ENCODE measurements at places on chromosomes 6 and 20.
A peak's percentile ranks its signal among the peaks of the same experiment; 100 is the strongest.

GRCh38 chr20:4953881-4954280 is 47.4 kb downstream of the SLC23A2 start:
- H3K4me1 ChIP-seq: peaks cover 23% of the 10 kb centered on the region
- no peak for DNase-seq

DNA sequence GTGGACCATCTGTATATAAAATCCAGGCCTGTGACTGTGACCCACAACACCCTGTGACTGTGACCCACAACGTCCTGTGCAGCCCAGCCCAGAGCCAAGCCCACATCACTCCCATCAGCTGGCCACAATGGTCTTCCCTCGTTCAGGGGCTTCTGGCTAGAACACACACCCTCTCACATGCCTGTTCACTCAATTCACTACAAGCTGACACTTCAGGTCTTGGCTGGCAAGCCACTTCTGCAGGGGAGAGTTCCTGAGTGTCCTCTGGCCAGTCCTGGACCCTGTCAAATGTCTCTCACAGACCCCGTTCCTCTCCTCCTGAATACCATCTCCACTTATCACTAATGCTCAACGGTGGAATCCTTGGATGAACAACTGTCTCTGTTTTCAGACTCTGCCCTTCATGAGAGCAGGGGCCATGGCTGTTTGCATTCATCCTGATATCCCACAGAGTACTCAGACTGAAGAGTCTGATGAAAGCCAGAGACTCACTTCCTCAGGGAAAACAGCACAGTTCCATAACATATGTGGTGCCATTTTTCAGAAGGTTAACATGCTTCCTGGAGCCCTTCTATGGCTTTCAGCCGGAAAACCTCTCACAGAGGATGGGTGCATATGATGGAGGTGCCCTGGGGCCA is 56.0 kb downstream of the MYH7B start:
- no peak overlapping the region for H3K4me3 ChIP-seq
- no peaks in the 10 kb centered on the region for H3K4me1 ChIP-seq
- H3K27ac ChIP-seq: peak overlapping the region; percentile 42
- H3K36me3 ChIP-seq: peaks cover 47% of the 10 kb centered on the region
- DNase-seq: no peak

DNA sequence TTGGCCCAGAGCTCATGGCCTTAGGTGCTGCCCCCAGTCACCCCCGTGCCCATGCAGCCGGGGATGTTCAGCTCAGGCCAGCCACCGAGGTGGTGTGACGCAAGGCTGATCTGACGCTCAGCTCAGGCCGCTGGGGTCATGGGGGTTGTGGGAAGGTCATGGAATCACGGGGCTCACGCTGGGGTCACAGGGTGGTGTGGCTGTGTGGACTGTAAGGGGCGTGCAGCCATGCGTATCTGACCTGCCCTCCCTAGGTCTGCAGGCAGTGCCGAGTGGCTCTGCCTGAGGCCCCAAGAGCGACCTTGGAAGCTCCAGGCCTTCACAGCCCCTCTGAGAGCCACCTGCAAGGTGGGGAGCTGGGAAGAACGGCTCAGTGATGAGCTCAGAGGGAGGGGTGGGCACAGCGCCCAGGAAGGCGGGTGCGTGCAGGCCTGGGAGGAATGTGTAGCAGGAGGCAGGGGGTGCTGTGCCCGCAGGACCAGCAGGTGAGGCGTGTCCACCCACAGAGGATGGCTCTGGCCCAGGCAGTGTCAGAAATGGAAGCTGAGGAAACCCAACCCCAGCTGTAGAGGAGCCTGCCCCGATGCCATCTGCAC is 27.8 kb downstream of the CHRNA4 start:
- peaks cover 22% of the 10 kb centered on the region for H3K27me3 ChIP-seq
- no peak for DNase-seq
- H3K4me1 ChIP-seq: no peaks in the 10 kb centered on the region
- H3K27ac ChIP-seq: no peak overlapping the region
- peaks cover 11% of the 10 kb centered on the region for H3K36me3 ChIP-seq

- no peaks in the 10 kb centered on the region for H3K36me3 ChIP-seq
- H3K4me1 ChIP-seq: no peaks in the 10 kb centered on the region
- no peak for DNase-seq
- H3K4me3 ChIP-seq: no peak overlapping the region
- H3K27me3 ChIP-seq: no peaks in the 10 kb centered on the region
Observed at GRCh38 chr6:146741609-146742008, 142.8 kb downstream of the ADGB start.

GRCh38 chr20:23932256-23932655 is 52.7 kb upstream of the CST5 start:
- peaks cover 23% of the 10 kb centered on the region for H3K27me3 ChIP-seq
- no peak for DNase-seq
- H3K4me3 ChIP-seq: no peak overlapping the region
- H3K4me1 ChIP-seq: no peaks in the 10 kb centered on the region
- no peak overlapping the region for H3K27ac ChIP-seq

DNA sequence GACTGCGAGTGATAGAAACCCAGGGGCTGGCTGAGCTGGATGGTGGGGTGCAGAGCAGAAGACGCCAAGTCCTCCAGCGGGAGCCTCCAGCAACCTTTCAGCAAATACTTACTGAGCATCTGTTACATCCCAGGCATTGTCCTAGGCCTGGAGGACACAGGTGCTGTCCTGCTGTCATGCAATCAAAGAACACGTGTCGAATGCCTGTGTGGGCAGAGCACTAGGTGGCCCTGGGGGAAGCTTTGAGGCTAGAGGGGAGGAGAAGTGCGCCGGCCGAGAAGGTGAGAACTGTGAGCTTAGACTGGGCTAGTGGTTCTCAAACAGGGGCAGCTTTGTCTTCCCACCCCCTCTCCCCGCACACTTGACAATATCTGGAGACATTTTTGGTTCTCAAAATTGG is 233.6 kb downstream of the BMP7 start:
- peaks cover 4% of the 10 kb centered on the region for H3K36me3 ChIP-seq
- H3K4me1 ChIP-seq: no peaks in the 10 kb centered on the region
- DNase-seq: no peak
- H3K27me3 ChIP-seq: peaks cover 60% of the 10 kb centered on the region
- no peak overlapping the region for H3K27ac ChIP-seq
- no peak overlapping the region for H3K4me3 ChIP-seq

DNA sequence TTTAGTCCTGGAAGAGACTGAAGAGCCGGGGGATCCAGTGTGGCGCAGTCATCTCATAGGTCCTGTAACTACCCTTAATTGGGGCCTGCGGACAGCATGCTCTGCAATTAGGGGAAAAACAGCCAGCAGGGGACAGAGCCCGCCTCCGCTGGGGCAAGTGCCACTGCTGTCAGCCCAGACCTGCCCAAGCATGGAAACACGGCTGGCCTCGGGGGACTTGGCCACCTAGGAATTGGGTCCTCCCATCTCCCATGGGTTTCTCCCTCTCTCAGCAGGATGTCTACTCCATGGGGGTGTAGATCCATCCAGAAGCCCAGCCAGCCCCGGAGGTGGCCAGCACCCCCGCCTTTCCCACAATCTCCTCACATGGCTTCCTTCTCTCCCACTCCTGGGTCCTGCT is 3.6 kb downstream of the GHRH start:
- no peak for DNase-seq
- peaks cover 18% of the 10 kb centered on the region for H3K27me3 ChIP-seq
- no peak overlapping the region for H3K4me3 ChIP-seq
- H3K27ac ChIP-seq: no peak overlapping the region

- H3K36me3 ChIP-seq: peaks cover 14% of the 10 kb centered on the region
- no peaks in the 10 kb centered on the region for H3K27me3 ChIP-seq
- no peak for DNase-seq
- H3K4me1 ChIP-seq: no peaks in the 10 kb centered on the region
Observed at GRCh38 chr20:20621195-20621594, 91.2 kb downstream of the RALGAPA2 start.

GRCh38 chr20:49466114-49466912 is 16.2 kb downstream of the KCNB1 start:
- peaks cover 61% of the 10 kb centered on the region for H3K27me3 ChIP-seq
- H3K4me1 ChIP-seq: no peaks in the 10 kb centered on the region
- DNase-seq: no peak
- no peak overlapping the region for H3K4me3 ChIP-seq

DNA sequence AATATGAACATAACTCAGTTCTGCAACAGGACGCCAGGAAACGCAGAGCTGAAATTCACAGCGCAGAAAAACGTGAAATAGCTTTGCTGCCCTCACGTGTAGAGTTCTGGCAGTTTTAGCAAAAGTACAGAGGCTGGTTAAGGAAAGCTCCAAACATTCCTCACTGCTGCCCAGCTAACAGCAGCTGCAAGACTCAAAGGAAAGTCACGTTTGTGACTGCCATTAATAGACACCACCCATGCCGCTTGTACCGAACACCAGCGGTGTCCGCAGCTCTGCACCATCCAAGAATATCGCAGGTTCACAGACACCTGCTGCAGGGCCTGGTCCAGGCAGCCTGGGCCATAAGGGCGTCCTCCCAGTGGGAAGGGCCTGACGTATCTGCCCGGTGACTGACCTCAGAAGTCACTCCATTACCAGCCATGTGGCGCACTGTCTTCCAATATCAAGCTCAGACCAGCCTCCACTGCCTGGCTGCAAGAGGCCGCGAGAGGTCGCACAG is 61.4 kb downstream of the WDR27 start:
- peaks cover 10% of the 10 kb centered on the region for H3K36me3 ChIP-seq
- H3K4me1 ChIP-seq: no peaks in the 10 kb centered on the region
- no peak overlapping the region for H3K27ac ChIP-seq
- DNase-seq: no peak

GRCh38 chr6:62516291-62517141 is 230.5 kb upstream of the KHDRBS2 start:
- peak; percentile 10 for DNase-seq
- H3K27ac ChIP-seq: peak overlapping the region; percentile 47
- H3K4me3 ChIP-seq: no peak overlapping the region
- H3K27me3 ChIP-seq: no peaks in the 10 kb centered on the region
- peaks cover 16% of the 10 kb centered on the region for H3K4me1 ChIP-seq

DNA sequence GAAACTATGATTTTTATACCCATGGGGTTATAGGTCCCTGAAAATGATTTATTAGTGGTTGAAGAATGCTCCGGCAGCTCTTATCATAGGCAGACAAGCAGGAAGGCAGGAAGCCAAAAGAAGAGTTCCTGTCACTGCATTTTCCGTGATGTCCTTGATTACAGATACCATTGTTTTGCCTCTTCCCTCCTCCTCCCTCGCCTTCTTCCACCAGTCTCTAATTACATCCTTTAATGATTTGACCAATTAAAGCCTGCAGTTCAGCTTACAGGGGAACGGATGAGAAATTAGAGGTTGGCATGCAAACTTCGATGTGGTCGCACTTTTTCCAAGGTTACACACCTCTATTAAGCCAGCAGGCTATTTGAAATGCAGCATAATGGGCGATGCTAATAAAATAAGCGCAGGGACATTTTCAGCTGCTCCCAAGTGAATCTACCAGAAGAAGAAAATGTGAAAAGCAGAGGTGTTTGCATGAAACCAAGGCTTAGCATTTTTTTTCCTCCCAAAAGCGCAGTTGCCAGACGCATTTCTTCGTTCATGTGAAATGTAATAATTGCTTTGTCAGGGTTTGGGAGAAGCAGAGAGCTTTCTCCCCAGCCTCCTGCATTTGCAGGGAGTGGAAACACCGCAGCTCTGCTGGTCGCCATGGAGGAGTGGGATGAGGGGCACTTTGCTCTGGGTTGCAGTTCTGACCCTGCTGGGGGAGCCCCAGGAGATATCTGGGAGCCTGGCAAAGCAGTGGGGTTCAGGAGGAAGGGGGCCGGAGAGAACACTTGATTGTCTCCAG is 6.0 kb downstream of the NOX3 start:
- H3K36me3 ChIP-seq: no peaks in the 10 kb centered on the region
- H3K27ac ChIP-seq: no peak overlapping the region
- peaks cover 10% of the 10 kb centered on the region for H3K4me1 ChIP-seq

- no peak overlapping the region for H3K4me3 ChIP-seq
- H3K36me3 ChIP-seq: no peaks in the 10 kb centered on the region
- H3K27me3 ChIP-seq: no peaks in the 10 kb centered on the region
- no peak for DNase-seq
Observed at GRCh38 chr6:41535766-41536165, 10.4 kb upstream of the FOXP4 start.

DNA sequence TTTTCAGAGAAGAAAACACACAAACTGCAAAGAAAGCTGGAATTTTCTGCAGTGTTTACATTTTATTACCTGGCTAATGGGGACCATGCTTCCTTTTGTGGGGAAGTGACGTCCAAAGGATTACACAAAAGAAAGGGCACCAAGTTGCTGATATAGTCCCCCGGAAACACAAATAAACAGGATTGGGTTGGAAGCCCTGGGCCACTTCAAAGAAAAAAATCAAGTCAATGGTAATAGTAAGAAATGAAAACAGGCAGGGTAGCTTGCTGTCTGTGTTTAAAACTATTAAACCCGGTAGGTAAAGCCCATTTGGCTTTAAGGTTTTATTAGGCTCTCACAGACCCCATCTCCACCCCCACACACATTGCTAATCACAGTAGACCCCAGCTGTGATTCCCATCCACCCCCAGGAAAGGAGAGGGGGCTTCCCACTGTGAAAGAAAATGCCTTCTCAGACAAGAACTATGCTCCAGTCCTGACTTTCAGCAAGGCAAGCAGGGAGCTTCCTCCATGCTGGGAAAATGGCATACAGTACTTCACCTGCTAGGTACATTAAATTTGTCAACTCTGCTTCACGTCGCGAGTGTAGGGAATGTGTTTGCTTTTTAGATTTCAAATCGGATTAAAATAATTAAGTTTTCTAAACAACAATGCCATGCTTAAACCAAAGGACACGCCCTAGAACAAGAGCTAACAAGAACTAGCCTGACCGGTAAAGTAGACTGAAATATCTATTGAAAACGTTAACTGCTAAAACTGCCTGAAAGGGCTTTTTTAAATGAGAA is 1.1 kb downstream of the PERP start:
- no peak overlapping the region for H3K27ac ChIP-seq
- H3K4me3 ChIP-seq: peak overlapping the region; percentile 87
- H3K4me1 ChIP-seq: peaks cover 22% of the 10 kb centered on the region
- H3K27me3 ChIP-seq: peaks cover 73% of the 10 kb centered on the region
- no peaks in the 10 kb centered on the region for H3K36me3 ChIP-seq

GRCh38 chr20:17904027-17904426 is 64.6 kb downstream of the SNX5 start:
- H3K4me1 ChIP-seq: peaks cover 49% of the 10 kb centered on the region
- H3K4me3 ChIP-seq: no peak overlapping the region
- H3K27ac ChIP-seq: no peak overlapping the region
- DNase-seq: no peak
- H3K36me3 ChIP-seq: no peaks in the 10 kb centered on the region

DNA sequence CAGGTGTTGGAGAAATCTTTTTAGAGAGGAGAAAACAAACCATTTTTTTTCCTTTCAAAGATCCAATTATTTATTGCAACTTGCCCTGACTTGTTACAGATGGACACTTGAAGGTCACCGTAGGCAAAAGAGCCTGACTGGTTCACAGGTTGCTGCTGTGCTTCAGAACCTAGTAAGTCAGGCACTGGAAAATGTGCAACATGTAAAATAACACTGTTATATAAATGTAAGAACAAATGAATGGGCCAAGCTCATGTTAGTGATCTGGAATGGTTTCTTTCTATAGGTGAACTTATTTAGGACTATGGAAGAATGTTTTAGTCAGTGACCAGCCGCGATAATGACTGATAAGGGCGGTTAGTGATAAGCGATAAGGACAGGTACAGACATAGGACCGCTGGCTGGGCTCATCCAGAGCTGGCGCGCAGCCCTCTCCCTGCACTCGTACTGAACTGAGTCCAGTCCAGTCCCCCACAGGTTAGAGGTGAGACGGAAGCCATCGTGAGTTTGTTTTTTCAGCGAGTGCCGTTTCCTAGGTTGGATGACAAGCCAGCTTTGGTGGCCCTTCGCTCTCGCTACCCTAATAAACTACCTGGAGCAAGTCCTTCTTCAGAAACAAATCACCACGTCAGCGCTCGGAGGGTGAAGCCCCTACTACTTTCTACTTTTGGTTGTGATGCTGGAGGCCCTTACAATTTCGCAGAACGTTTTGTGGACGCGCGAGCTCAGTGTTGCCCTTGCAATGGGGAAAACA is 94.4 kb upstream of the PRDM1 start:
- H3K27ac ChIP-seq: peak overlapping the region; percentile 99
- no peak for DNase-seq
- H3K27me3 ChIP-seq: peaks cover 51% of the 10 kb centered on the region
- H3K4me1 ChIP-seq: peaks cover 23% of the 10 kb centered on the region
- no peaks in the 10 kb centered on the region for H3K36me3 ChIP-seq

Measured in naive B cell (primary cell).